T47D (cell line): ENCODE measurements at places on chromosomes 7 and 10.

- DNase-seq, result peak; percentile 66
Measured at GRCh38 chr7:135877805-135878204, 99.4 kb downstream of the MTPN start.

DNA sequence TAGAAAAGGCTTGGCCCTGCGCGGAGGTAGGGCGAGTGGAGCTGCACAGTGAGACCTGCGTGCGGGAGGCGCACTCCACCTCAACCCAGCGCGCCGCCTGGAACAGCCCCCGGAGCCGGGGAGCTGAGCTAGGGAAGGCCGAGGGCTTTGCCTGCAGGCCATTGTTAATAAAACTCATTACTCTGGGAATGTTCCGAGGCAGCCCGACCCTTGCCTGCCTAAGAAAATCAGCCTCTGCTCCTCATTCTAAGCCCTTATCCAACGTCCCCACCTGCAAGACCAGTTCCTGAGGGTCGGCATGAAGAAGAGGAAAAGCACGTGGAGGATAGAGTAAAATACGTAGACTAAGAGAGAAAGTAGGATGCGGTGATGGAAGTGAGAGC lies 55.3 kb downstream of the C7orf25 start:
- no peak for DNase-seq

DNA sequence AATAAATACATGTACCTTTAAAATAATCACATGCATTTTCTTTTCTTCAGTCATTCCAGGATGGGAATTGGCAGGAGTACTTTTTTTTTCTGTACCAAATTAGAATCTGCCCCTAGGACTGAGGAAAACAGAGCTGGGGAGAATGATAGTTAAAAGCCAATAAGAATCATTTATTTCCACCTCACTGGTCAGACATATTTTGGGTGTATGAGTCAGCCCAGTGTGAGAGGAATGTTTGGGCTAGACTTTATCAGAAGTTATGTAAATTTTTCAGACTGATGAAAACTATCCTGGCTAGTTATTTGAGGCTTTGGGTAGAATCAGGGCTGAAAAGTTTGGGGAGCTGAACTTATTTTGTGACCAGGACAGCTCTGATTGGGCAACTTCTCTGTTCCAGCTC lies 303.1 kb upstream of the NPSR1 start:
- DNase-seq, result no peak

GRCh38 chr10:124745673-124746072 lies 1.5 kb upstream of the FAM53B start:
- no peak for DNase-seq

- no peak for DNase-seq
Measured at GRCh38 chr10:60978287-60979115, 34.5 kb upstream of the RHOBTB1 start.

DNA sequence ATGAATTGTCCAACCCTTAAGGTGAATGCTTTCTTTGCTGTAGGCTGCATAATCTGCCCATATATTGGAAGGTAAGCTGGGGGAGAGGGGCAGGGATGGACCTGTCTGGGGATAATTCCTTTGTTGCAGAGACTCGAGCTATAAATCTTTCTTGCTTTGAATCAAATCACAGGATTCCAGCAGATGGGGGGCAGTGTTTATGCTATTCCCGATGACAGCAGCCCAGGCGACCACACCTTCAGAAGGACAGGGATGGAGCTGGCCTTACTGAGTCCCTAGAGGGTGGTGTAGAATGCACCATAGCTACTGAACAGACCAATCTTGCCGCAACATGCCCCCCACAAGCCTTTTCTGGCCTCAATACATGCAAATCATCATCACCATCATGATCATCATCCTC lies 2.5 kb downstream of the PODXL start:
- DNase-seq, result no peak

- no peak for DNase-seq
Measured at GRCh38 chr10:100103581-100103980, 21.9 kb upstream of the CPN1 start.

- no peak for DNase-seq
Measured at GRCh38 chr10:74748468-74749031, 77.8 kb upstream of the KAT6B start.

DNA sequence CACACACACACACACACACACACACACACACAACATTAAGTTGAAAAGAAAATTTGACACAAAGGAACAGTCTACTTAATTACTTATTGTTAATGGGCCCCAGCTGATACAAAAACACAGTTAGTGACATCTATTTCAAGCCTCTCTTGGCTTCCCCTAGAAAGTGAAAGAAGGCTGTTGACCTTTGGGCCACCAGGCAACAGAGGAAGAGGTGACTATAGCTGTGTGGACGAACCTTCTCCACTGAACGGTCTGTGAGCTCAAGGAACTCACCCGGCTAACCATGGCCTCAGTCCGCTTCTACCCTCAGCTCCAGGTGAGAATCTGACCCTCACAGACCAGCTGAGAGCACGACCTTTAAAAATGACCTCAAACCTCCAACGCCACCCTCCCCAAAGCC lies 32.9 kb upstream of the CALN1 start:
- DNase-seq, result no peak

DNA sequence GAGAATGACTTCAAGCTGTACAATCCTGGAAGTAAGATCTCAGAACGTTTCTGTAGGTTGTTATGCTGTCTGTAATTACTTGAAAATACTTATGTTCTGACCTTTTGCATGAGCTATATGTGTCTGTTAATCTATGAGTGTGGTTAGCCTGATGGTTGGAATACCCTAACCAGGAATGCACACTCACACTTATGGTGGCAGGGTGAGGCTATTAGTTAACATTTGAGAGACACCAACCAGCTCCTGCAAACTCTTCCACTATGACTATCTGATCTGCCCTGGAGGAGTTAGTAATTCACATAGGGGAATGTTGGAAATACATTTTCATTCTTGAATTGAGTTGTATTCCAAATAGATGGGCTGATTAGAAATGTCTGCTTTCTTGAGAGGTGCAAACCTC lies 450.3 kb downstream of the INHBA start:
- no peak for DNase-seq

DNA sequence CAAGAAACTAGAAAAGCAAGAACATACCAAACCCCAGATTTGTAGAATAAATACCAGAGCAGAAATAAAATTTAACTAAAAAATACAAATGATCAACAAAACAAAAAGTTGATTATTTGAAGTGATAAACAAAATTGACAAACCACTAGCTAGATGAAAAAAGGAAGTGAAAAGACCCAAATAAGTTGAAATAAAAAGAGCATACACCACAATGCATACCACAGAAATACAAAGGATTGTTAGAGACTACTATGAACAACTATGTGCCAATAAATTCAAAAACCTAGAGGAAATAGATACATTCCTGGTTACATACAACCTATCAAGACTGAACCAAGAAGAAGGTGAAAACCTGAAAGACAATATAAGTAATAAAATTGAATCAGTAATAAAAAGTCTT lies 333.4 kb downstream of the SH2D4B start:
- no peak for DNase-seq
